ENCODE measurements at places on chromosomes 13 and 19.
A peak's percentile ranks its signal among the peaks of the same experiment; 100 is the strongest.

- ATAC-seq = no peak
Observed at GRCh38 chr19:33396701-33397535, 23.4 kb downstream of the CEBPG start.

DNA sequence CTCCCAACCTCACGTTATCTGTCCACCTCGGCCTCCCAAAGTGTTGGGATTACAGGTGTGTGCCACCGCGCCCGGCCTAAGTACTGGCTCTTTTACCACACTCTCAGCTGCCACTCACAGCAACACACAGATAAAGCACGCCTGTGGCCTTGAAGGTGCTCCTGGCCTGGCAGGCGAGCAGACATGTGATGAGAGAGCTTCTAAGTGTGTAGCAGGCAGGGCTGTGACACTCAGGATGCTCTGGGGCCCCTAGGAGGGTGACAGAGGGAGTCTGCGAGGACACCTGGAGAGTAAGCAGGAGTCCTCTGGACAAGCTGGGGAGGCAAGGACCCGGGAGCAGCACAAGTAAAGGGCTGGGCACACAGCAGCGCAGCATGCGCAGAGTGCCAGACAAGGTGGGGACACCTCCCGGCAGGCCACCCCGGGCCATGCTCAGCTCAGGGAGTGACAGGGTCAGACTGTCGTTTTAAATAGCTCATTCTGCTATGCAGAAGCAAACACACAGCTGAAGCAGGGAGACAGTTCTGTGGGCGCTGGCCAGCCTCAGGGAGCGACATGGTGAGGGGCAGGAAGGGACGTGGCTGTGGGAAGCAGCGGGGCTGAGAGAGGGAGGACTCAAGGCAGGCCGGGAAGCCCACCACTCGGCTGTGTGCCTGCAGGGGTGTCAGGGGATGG lies 26.5 kb downstream of the MED26 start:
- no peak for ATAC-seq

DNA sequence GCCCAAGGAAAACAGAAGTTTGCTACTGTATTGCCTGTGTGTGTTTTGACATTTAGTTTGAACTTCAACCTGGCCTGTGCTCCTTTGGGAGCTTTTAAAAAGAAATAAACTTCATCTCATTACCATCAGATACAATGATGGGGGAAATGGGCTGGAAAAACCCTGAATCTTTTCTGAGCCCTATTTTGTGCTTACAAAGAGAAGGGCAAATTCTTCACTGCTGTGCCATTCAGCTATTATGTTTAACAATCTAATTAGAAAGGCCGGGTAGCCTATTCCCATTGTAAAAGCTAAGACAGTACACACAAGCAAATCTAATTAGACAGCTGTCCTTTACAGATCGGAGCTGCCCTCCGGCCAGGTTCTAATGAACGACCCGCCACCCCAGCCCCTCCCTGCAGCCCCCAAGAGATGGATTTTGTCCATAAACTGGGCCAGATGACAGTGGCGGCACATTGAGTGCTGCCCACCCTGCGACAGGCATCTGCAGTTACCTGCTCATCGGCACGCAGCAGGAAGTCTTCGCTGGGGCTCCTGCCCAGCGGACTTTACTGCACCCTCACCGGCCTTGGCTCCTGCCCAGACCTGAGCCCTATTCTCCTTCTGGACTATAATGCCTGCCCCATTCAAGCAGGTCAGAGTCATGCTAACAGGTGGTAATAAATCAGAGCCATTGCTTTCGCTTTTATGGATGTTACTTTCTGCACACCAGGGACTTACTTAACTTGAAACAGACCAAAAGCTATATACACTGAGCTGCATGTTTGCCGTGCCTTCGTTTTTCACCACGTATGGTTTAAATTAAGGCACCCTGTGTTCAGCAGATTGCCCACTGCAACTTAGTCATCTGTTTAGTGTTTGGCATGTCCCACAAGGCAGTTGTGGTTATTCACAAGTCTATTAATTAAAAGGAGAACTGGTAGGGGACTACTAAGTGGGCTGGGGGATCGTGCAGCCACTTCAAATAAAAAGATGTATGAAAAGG lies 549.6 kb downstream of the FGF9 start:
- ATAC-seq = no peak

- ATAC-seq = no peak
Observed at GRCh38 chr13:64278493-64278892, 2862.8 kb upstream of the PCDH20 start.

- no peak for ATAC-seq
Observed at GRCh38 chr19:49210901-49211451, 53.4 kb downstream of the TRPM4 start.

DNA sequence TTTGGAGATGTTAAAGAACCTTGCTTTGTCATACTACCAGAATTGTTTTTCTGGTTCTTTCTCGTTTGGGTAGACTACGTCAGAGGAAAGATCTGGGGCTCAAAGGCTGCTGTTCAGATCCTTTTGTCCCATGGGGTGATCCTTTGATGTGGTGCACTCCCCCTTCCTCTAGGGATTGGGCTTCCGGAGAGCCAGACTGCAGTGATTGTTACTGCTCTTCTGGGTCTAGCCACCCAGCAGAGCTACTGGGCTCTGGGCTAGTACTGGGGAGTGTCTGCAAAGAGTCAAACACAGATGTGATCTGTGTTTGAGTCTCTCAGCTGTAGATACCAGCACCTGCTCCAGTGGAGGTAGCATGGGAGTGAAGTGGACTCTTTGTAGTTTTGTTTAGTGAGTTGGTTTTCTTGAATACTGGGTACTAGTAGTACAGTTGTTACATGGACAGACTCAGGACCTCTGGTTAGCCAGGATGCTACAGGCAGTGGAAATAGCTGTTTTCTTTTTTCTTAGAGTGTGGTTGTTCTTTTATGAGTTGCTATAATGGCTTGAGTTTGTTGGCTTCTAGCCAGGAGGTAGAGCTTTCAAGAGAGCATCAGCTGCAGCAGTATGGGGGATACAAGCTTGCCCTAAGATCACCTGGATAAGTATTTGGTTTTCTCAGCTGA lies 34.4 kb downstream of the DNAJC15 start:
- ATAC-seq = peak; percentile 34

DNA sequence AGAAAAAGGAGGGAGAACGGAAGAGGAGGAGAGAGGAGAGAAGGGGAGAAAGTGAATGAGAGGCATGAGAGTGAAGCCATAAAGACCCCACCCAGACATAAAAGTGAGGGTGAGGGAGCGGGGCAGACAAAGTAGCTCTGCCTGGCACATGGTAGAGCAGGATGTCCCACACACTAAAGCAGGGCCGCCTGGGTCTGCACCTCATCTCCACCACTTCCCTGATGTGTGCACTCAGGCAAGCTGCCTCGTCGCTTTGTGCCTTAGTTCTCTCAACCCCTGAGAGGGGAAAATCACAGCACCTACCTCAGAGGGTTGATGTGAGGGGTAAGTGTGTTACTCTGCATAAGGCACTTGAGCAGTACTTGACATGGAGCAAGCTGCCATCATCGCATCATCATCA lies 488.1 kb downstream of the COG6 start:
- no peak for ATAC-seq

DNA sequence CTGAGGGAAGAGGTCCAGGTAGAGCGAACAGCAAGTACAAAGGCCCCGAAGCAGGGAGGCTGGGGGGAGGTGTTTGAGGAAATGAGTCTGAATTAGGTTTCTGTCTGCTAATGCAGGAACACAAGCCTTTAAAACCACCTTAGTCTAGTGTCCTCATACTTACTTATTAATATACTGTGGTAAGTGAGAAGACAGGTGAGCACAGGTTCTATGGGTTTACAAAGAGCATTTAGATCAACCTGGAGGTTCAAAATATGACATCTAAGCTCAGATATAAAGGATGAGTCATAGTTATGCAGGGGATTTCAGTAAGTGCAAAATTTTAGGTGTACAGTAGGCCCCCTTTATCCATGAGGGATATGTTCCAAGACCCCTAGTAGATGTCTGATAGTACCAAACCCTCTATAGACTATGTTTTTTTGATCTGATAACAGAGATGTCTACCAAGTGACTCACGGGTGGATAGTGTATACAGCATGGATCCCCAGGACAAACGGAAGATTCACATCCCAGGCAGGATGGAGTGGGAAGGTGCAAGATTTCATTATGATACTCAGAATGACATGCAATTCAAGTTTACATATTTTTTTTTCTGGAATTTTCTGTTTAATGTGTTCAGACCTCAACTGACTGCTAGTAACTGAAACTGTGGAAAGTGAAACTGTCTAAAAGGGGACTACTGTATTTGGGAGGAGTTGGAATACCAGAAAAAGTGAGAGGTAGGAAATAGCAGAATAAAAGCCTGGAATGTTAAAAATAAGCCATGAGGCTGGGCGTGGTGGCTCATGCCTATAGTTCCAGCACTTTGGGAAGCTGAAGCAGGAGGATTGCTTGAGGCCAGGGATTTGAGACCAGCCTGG lies 18.2 kb upstream of the MED4 start:
- ATAC-seq = peak; percentile 48

DNA sequence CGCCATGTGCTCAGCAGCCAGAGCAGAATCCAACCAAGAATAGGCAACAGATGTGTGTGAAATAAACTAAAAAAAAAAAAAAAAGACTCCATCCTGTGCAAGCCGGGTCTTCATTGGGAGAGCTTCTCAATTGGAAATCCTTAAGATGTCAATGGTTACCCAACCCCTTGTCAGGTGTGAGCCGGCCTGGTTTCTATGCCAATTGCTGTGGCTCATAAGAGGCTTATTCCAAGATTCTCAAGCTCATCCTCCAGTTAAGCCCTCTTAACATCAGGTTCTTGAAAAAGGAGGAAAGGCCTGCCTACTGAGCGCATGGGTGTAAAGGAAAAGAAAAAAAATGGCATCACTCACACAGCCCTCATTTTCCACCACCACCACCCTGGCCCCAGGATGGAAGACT lies 1084.6 kb downstream of the UQCRFS1 start:
- no peak for ATAC-seq

DNA sequence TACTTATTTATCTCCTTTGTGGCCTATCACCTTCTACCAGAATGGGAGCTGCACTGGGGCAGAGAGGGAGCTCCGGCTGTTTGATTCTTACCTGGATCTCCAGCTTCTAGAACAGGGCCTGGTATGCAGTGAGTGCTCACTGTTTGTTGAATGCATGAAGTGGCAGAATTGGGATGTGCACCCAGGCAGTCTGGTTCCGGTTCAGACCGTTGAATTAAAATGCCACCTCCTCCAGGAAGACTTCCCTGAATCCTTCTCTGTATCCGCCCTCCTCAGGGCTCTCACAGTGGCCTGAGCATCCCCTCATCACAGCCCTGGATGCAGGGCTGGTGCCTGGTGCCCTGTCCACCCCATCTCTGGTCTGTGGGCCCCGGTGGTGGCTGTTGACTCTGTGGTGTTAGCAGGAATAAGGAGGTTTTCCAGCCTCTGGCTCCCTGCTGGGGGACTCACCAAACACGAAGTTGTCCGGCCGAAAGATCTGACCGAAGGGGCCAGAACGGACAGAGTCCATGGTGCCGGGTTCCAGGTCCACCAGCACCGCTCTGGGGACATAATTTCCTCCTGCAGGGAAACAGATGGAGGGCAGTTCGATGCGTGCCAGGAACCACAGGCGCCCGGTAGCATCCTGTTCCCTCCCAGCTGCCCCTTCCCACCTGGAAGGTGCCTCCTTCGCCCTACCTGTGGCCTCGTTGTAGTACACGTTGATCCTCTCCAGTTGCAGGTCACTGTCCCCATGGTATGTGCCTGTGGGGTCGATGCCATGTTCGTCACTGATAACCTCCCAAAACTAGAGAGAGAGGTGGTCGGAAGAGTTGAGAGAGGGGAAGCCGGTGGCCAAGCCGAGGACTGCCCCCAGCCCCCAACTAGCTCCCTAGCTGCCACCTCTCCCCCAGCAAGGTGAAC lies 1.0 kb downstream of the TUBB4A start:
- ATAC-seq = no peak

GRCh38 chr13:97107815-97108529 lies 113.7 kb upstream of the OXGR1 start:
- no peak for ATAC-seq

DNA sequence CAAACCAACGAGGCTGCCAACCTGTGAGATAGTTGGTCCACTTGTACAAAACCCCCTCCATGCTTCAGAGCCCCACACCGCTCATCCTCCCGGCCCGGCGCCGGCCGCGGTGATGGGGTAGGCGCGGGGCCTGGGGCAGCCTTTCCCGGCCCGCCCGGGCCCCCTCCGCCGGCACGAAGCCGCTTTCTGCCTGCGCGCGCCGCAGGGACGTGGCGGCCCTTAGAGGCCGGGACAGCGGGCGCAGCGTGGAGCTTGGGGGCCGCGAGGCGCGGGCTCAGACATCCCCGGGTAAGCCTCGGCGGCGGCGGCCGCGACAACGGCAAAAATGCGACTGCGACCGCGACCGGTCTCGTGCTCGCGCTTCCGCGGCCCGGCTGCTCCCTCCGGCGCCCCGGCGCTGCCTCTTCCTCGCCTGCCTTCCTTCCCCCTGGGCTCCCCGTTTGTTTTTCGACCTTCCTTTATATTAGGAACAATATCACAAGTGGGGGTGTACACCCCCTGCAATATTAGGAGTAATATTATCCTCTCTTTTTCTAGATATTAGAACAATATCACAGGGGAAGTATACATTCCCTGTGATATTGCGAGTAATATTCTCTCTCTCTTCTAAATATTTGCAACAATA lies 53.9 kb upstream of the CEACAM21 start:
- ATAC-seq = peak; percentile 62

DNA sequence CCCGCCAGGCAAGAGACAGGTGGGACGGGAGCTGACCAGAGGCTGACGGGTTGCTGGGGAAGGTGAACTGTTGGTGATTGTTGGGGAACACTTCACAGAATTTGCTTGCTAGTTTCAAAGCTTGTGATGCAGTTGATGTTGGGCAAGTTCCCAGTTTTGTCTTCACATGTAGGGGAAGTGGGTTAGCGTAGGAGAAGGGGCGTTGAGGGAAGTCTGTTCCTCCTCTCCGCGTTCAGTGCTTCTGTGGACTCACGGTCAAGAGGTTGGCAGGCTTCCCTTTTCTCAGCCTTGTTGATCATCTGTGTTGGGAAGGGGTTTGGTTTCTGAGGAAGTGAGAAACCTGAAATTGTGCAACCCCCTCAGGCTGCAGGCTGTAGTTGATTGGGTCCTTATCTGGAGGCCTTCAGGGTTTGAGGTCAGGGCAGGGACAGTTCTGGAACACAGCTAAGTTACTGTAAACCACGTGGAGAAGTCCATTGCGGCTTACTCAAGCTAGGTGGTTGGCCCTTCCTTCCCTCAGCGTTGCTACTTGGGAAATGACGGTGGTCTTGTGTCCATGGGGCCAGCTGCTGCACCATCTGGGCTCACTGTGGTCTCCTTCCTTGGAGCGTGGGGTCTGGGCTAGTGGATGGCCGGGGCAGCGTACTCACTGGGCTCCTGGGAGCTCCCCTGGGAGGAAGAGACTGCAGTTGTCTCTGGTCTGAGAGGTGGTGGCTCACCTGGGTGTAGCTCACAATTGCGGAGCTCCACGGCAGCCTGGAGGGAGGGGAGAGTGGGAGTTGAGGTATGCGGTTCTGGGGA lies 7.5 kb downstream of the RPS9 start:
- ATAC-seq = peak; percentile 5

DNA sequence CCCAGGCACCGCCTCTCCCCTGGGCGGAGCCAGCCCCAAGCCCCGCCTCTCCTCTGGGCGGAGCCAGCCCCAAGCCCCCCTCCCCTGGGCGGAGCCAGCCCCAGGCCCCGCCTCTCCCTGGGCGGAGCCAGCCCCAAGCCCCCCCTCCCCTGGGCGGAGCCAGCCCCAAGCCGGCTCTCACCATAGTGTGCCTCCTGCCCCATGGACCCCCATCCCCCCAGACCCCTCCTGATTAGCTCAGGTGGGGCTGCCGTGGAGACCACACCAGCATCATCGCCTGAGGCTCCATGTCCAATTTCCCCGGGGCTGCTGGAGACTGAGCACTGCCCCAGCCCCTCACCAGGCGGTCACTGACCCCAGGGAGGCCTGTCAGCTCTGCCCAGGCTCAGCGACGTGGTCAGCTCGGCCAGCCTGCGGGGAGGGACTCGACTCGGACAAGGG lies 4.2 kb upstream of the MADCAM1 start:
- ATAC-seq = no peak

Measured in activated T-helper 17 cell treated with anti-CD3 and anti-CD28 coated beads, Interleukin-2, amount 50 U/mL, for 72 hours (primary cell).